ENCODE measurements at places on chromosomes 7 and 10.

- no peak for DNase-seq
Observed at GRCh38 chr7:44307905-44308595, 17.3 kb downstream of the CAMK2B start.

DNA sequence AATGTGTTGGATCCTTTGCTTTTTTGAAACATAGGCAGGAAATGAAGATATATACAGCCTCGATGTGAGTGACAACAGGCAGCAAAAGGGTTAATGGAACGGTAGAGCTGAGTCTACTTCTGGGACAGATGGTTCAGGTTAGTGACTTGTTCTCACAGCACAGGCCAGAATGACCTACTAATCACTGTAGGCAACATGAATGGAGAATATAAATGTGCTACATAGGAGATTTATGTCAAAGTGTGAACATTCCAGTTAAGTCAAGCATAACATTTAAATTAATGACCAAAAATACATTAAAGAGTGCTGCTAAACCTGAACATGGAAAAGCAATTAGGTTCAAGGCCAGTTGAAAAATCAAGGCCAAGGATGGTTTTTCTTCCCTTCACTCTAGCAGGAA is 235.2 kb downstream of the POU6F2 start:
- DNase-seq: no peak

GRCh38 chr7:111531993-111532392 is 30.3 kb downstream of the IMMP2L start:
- DNase-seq: no peak

DNA sequence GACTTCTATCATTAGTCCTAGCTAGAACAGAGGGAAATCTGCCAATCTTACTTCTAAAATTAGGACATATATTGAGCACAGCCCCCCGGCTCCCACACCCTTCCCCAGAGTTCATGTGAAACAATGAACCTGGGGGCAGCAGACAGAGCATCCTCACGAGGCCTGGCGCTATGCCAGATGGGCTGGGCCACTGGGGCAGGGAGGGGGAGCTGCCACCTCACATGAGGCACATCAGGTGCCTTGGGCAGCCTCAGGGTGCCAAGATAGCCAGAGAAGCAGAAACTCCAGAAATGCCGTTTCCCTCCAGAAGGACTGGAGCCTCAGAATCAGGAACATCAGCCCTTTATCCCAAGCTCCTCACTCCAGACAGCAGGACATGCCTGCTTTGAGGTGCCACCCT is 92.8 kb upstream of the LANCL2 start:
- DNase-seq: no peak

- DNase-seq: no peak
Observed at GRCh38 chr10:64537928-64538327, 1016.7 kb downstream of the REEP3 start.

GRCh38 chr10:107442035-107442505 is 277.6 kb upstream of the SORCS1 start:
- no peak for DNase-seq

GRCh38 chr10:69359148-69359547 is 57.6 kb downstream of the TACR2 start:
- no peak for DNase-seq

DNA sequence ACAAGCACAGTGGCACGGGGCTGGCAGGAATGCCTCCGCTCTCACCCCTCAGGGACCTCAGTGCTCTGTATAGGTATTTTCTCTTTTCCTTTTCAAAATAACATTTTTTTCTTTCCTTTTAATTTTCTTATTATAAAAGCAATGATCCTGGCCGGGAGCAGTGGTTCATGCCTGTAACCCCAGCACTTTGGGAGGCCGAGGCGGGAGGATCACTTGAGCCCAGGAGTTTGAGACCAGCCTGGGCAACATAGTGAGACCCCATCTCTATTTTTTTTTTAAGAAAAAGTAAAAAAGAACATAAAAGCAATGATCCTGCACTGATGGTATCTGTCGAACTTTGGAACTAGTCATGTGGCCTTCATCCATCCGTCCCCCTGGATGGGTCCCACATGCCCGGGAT is 3.2 kb downstream of the PRF1 start:
- no peak for DNase-seq

GRCh38 chr7:47501406-47501805 is 80.5 kb downstream of the TNS3 start:
- peak; percentile 64 for DNase-seq

DNA sequence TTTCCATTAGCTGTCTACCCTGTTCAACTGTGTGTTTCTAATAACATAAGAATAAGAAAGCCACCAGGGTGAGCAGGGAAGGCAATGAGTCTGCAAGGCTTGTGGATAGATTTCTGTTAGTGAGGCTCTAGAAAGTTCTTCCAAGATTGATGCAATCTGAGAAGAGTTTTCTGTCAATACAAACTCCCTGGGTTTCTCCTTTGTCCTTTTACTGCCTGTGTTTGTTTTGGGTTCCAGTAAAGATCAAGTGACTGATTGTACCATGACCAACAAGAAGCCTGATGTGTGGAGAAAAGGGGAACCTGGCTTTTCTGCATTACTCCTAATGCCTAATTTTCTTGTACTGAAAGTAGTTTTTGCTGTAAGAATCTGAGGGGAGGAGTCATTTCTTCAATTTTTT is 139.9 kb downstream of the CFTR start:
- DNase-seq: no peak

DNA sequence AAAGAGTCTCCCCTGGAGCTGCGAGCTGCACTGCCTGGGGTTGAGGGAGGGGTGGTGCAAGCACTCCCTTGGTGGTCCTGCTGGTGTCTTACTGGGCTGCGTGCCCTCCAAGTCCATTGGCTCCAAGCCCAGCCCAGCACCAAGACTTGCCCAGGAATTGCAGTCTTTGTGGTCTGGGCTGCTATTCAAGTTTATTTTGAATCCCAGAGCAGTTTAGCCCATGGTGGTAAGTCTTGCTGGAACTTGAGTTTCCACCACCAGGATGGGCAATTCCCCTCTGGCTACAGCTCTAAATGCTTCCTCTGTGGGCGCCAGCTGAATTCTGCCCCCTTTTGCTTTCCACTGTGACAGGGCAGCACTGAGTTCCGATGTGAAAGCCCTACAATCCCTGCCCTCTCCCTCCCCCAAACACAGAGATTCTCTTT is 25.1 kb downstream of the GALNT11 start:
- DNase-seq: peak; percentile 47

DNA sequence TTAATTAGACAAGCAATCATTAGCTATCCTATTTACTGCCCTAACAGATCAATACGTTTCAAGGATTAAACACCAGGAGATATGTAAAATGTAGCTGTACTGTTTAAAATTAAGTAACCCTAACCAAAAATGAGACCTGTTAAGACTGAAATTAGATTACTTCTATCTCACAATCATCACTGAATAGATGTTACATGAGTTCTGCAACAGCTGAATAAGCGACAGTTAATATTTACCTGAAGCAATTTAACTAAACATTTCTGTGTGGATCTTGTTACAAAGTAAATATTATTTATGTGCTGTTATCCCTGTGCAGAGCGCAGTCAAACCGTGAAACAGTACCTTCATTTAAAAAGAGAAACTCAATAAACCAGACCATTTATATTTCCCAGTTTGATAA is 122.5 kb downstream of the RELN start:
- DNase-seq: no peak

DNA sequence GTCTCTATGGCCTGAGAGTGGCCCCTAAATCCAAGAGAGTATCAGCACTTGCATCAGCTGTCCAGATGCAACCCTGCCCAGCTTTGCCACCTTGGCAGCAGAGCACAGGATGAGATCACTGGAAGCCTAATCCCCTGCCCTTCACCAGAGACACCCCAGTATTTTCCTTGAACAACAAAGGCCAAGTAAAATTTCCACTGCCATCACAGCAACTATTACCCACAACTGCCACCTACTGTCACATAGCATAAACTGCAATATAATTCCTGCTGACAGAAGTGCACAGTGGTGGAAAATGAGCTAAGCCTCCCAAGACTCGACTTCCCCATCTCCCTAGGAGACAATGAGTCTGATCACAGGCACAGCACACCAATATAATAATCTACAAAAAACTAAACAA is 462.8 kb upstream of the ZWINT start:
- DNase-seq: no peak

- DNase-seq: no peak
Observed at GRCh38 chr10:33697016-33697415, 362.5 kb upstream of the NRP1 start.

DNA sequence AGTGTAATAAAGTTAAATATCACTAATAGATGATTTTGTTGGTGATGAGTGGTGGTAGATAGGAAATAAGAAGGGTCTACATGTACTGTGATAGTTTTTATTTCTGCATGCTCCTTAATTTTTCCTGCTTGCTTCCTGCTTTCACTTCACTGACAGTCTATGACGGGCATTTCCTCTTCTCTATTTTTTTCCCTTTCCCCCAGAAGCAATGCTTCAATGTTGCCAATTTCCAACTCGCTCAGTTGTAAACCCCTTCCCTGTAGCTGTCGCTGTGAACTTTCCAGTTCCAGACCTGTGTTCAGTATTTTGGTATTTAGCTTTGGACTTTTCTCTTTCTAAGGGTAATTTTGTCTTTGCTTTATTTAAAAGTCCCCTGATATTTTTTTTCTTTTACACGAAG is 123.5 kb upstream of the AGR3 start:
- DNase-seq: no peak

GRCh38 chr10:86344714-86345161 is 21.9 kb downstream of the GRID1 start:
- no peak for DNase-seq

GRCh38 chr7:93861325-93861949 is 29.1 kb downstream of the TFPI2 start:
- no peak for DNase-seq

- no peak for DNase-seq
Observed at GRCh38 chr7:25671111-25671510, 442.8 kb upstream of the NPVF start.

GRCh38 chr10:14742815-14743214 is 31.9 kb downstream of the FAM107B start:
- no peak for DNase-seq

DNA sequence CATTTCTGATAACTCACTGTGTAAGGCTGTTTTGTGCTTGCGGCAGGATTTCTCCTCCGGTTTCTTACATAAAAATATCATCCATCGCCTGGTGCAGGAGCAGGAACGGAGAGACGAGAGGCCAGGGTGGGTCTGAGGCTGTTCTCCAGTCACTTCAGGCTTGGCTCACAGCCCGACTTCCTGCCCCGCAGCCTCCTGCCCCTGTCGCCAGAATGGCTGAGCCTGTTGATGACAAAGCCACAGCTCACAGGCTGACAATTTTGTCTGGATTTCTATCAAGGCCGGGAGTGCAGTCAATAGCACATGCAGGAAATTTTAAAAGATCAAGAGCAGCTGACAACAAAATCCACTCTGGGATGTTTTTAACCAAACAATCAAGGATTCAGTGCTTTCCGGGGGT is 229.7 kb upstream of the ZNF32 start:
- no peak for DNase-seq

- no peak for DNase-seq
Observed at GRCh38 chr7:46320956-46321355, 399.9 kb upstream of the IGFBP3 start.

- peak; percentile 46 for DNase-seq
Observed at GRCh38 chr10:3887885-3888476, 103.0 kb upstream of the KLF6 start.

DNA sequence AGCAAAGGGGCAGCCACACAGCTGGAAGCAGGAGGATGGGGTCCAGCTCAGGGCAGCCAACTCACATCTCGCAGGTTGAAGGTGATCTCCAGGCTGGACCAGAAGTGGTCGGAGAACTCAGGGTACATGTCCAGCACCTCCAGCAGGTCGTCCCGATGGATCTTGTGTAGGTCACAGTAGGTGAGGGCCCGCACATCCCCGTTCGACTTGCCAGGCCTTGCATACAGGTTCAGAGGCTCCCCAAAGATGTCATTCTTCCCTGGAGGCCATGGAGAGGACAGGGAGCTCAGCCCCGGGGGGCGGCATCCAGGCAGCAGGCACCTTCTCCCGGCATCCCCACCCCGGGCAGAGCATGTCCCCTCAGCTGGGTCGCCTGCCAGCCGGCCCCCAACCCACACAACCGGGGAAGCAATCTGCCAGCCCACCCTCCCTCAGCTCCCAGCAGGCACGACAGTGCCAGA is 29.3 kb downstream of the KCNH2 start:
- peak; percentile 19 for DNase-seq

DNA sequence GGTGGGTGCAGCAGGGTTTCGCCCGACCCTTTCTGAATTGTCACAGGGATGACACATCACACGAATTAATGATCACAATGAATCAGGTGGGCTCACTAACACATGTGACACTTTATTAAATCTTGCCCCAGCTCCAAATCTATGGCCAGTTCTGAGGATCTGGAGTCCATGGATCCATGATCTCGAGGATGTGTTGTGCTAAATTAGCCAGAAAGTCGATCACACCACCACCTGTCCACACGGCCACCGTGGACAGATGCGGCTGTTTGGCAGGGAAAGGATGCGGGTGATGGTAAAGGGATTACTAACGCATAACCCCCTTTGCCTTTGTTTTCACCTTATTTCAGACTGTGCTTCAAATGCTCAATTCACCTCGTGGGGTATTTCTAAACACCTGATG is 96.4 kb downstream of the COBL start:
- no peak for DNase-seq

GRCh38 chr7:139973101-139974050 is 89.4 kb downstream of the PARP12 start:
- no peak for DNase-seq

DNA sequence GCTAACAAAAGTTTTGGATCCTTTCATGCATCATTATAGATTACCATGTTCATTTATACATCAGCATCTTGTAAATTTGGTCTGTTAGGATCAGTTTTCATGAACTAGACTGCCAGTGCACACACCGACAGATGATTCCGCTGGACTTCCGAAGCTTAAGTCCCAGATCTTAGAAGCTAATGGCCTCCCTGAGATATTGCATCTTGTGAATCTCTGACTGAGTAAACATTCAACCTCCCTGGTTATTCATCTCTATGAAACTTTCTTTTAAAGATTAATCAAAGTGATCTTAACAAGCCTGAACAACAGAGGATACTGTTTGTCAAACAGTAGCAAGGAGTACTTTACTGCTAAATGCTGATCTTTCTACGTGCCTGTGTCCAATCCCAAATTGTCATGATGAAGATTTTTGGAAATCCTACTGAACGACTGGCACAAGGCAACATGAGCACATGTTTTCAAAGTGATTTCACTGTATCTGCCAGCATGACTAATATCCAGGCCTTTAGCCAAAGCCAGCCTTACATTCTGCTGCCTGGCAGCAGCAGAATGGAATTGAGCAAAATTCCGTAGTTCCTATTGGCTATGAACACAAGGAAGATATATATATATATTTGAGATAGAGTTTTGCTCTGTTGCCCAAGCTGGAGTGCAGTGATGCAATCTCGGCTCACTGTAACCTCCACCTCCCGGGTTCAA is 91.3 kb upstream of the ANK3 start:
- peak; percentile 53 for DNase-seq

DNA sequence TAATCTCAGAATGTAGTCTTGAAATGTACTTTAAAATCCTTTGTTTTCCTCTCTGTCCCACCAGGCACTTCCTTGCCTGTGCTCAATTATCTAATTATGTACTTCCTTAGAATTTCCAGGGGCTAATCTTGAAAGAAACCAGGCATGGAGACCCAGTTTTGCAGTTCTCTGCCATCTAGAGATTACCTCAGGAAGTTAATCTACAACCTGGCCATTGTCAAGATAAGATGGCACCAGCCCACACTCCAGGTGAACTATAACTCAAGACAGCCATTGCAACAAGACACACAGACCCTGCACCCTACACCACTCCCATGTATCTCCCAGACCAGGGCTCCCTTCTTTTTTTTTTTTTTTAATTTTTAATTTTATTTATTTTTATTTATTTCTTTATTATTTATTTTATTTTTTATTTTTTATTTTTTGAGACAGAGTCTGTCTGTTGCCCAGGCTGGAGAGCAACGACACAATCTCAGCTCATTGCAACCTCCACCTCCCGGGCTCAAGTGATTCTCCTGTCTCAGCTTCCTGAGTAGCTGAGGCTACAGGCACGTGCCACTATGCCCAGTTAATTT is 85.9 kb upstream of the TRIM24 start:
- no peak for DNase-seq

All from femur (tissue), 1 donor.